Activated T-helper 17 cell treated with anti-CD3 and anti-CD28 coated beads, Interleukin-2, amount 50 U/mL, for 72 hours (primary cell): ENCODE measurements at places on chromosomes 6 and 20.
A peak's percentile ranks its signal among the peaks of the same experiment; 100 is the strongest.

DNA sequence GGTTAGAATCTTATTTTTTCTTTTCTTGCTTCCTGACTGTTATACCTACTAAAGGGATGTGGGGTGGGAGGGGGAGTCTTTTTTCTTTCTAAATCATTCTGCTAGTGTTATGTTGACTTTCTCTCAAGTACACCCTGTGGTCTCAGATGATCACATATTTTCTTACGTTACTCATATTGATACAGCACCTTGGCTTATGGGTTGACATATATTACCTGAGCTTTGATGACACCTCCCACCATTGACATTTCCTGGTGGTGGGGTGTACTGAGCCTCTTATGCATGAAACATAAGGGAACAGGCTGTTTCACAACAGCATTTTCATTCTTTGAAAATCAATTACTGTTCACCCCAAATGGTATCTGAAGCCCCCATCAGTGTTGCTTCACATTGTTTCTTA lies 169.8 kb downstream of the MMS22L start:
- peak; percentile 93 for ATAC-seq

GRCh38 chr20:3710703-3711483 lies 1.5 kb downstream of the SIGLEC1 start:
- peak; percentile 68 for ATAC-seq

GRCh38 chr20:12383821-12384220 lies 466.1 kb downstream of the BTBD3 start:
- no peak for ATAC-seq

DNA sequence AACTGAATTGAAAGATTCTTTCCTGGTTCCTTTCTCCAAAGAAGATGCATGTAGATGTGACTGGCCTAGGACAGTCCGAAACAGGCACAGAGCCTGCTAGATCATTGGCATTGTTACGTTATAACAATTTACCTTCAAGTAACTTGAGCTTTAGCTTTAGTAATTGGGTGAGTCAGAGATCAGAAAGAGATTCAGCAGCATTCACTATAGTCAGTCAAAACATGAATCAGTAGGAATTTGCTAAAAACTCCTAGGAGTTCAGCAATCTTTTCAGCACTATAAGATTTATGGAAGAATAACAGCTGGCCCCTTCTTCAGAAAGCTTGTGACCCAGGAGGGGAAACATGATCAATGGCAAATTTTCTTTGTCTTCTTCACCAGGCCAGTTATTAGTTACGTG lies 281.7 kb upstream of the PRDM1 start:
- ATAC-seq = no peak

- ATAC-seq = no peak
Measured at GRCh38 chr6:27286141-27286540, 25.9 kb downstream of the POM121L2 start.

DNA sequence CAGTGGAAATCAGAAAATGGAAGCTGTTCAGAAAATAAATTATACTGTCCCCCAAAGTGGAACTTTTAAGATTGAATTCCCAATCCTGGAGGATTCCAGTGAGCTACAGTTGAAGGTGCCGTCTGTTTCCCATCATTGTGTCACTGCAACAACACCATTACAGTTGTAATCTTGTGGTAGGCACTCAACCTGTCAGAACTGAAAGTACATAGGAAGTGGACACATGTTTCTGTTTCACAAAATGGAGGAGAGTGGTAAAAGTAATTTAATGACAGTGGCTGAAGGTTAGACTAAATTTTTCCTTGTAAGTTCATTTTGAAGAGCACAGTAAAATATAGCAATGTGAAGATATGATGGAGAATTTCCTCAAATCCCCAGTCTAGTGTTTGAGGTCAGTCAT lies 70.0 kb downstream of the CD109 start:
- ATAC-seq = no peak

GRCh38 chr6:17101422-17102257 lies at the start of gene STMND1:
Gene STMND1, plus strand, starts transcription at chr6:17102050. Its CDS starts 208 bp downstream, at chr6:17102258.
- peak; percentile 43 for ATAC-seq

DNA sequence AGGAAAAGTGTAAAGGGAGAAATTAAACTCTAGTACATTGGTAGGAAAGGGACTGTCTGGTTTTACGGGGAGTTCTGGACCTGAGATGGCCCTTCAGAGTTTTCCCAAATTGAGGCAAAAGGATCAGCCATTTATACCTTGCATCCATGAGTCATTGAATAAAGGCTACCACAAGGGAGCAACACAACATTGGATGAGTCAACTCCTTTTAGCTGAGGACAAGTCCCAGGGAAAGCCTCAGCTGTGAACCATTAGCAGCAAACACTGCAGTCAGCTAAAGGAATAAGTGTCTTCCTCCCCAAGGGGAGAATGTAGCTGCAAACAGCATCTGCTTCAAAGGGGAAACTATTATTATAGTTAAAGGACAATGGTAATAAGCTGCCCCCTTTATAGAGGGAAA lies 468.7 kb upstream of the ID4 start:
- ATAC-seq = no peak

DNA sequence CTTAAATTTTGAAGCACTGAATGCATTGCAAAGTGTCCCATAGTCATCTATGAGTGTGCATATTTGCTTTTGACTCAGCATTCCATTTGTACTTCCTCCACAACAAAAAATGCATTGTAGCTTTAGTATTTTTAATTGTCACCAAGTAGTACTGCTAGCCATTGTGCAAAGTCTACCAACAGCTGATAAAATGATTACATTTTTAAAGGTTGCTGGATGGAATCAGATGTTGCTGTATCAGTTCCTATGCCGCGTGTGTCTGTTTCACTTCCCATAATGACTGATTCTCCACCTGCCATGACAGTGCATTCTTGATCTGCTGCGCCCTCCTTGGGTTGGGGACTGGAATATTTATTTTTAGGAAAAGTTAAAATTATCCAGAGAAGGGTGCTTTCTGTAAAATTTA lies 41.2 kb downstream of the SLX4IP start:
- ATAC-seq = peak; percentile 46

- ATAC-seq = no peak
Measured at GRCh38 chr6:51578362-51578761, 509.1 kb downstream of the PKHD1 start.

- ATAC-seq = no peak
Measured at GRCh38 chr6:139597087-139597763, 222.8 kb upstream of the CITED2 start.

GRCh38 chr6:121183742-121184141 lies 150.5 kb downstream of the TBC1D32 start:
- ATAC-seq = no peak

GRCh38 chr6:146581968-146582367 lies 16.8 kb upstream of the ADGB start:
- no peak for ATAC-seq

DNA sequence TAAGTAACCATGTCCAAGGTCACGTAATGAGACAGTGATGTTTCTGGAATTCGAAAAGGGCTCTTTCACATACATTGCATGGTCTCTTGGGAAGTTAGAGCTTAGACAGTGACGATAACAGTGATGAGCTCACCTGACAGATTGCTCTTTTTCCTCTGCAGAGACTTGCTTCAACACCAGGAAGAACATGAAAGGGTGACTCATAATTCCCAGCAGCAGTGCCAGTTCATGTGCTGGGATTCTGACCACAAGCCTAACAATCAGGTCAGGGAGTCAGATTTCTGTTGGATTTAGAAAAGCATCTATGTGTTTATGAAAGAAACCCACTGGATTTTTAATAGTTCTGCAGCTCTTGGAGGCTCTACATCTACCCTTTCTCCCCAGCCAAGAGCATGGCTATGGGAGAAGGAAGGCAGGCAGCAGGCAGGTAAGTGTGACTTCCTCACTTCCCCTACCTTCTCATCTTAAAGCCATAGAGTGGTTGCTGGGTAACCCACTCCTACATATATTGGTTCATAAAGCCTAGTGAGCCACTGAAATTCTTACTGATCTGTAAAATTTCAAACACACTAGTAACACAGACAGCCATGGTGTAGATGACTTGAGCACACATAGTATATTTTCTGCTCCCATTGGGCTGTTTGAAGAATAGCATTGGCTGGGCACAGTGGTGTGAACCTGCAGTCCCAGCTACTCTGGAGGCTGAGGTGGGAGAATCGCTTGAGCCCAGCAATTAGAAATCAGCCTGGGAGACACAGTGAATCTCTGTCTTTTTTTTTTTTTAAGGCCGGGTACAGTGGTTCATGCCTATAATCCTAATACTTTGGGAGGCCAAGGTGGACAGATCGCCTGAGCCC lies 44.4 kb upstream of the LOC128125822 start:
- peak; percentile 42 for ATAC-seq

DNA sequence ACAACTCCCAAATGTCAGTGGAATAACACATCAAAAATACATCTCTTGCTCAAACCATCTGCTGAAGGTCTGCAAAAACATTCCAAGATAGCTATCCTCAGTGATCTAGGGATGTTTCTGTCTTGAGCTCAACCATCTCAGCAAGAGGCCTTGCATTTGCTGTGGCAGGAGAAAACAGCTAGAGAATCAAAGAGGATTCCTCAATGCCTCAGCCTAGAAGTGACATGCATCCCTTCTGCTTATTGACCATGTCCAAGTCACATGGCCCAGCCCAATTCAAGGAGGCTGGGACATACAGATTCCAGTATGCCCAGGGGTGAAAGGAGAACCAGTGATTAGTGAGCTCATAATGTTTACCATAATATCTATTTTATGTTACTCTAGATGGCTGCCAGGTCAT lies 269.5 kb downstream of the PLCB1 start:
- no peak for ATAC-seq

DNA sequence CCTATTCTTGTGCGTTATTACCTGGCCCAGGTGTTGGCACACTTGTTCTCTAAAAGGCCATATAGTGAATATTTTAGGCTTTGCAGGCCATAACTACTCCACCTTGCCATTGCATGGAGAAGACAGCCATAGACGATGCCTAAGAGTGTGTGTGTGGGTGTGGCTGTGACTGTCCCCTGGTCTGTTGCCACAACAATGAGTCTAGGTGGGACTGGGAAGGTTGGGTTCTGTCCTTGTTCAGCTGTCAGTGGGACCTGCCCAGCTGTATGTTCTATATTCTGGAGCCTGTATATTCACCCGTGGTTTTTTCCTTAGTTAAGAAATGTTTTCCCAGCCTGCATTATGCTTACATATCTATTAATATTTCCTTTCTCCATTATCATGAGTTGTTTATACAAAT lies 38.6 kb downstream of the CEP43 start:
- ATAC-seq = peak; percentile 57

- no peak for ATAC-seq
Measured at GRCh38 chr20:46123482-46124245, 5.5 kb downstream of the CD40 start.

DNA sequence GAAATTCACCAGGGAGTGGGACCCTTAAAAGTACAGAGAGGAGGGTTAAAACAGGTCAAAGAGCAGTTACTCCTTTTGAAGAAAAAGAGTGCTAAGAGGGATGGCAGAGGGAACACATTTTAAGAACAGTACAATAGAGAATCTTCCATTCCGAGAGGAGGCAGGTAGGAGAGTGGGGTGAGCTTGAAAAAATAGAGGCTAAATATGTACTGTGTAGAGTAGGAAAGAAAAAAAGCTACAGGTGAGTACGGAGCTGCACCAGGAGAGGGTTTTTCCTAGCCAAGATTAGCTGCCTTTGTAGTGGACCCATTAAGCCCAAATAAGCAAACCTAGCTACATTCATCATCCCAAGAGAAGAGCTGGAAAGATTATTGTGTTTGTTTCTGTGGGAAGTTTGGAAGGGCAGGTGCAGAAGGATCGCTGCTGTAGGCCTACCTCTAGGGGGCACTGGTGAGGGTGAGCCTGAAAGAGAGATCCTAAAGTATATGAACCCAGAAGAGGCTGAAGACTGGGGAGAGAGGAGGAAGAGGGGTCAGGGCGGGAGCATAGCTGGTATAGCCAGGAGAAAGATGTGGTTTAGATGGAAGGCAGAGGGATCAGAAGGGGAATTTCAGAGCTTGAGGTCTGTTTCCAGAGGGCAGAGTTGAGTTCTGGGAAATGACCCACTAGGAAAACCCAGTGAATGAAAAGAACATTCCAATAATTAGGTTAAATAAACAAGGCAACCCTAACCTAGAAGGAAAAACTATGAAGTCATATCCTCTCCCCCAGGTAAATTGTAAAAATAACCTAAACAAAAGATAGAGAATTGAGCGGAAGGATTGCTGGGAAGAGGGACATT lies 50.2 kb upstream of the HINT3 start:
- ATAC-seq = no peak

GRCh38 chr6:87618531-87618930 lies 28.6 kb downstream of the ORC3 start:
- ATAC-seq = no peak

- no peak for ATAC-seq
Measured at GRCh38 chr6:20715135-20715806, 181.0 kb downstream of the CDKAL1 start.

- no peak for ATAC-seq
Measured at GRCh38 chr6:90385759-90386313, 89.2 kb upstream of the BACH2 start.

- peak; percentile 92 for ATAC-seq
Measured at GRCh38 chr6:11496152-11497060, 41.1 kb upstream of the TMEM170B start.

DNA sequence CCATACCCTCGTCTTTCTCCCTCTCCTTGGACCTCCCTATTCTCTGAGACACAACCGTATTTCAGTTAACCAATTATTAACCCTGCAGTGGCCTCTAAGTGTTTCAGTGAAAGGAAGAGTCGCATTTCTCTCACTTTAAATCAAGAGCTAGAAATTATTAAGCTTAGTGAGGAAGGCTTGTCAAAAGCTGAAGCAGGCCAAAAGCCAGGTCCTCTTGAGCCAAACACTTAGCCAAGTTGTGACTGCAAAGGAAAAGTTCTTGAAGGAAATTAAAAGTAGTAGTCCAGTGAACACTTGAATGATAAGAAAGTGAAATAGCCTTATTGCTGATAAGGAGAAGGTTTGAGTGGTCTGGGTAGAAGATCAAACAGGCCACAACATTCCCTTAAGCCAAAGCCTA lies 58.3 kb downstream of the SNX9 start:
- no peak for ATAC-seq

DNA sequence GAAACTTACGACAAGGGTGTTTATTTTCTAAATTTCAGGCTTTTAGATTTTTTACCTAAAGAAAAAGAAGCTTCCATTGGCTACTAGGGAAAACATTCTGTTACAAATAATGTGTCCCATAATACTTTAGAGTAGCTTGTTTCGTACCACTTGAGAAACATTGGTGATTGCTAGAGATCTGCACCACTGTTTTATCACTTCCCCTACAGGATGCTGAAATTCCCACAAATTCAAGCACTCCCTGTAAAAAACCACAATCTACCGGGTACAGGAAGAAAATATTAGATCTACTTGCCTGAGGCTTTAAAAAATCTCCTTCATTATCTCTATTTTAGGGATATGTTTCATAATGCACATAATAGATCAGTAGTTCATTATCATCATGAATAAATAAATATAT lies 29.9 kb downstream of the SEL1L2 start:
- ATAC-seq = no peak
